ENCODE measurements at places on chromosomes 7 and 10.

DNA sequence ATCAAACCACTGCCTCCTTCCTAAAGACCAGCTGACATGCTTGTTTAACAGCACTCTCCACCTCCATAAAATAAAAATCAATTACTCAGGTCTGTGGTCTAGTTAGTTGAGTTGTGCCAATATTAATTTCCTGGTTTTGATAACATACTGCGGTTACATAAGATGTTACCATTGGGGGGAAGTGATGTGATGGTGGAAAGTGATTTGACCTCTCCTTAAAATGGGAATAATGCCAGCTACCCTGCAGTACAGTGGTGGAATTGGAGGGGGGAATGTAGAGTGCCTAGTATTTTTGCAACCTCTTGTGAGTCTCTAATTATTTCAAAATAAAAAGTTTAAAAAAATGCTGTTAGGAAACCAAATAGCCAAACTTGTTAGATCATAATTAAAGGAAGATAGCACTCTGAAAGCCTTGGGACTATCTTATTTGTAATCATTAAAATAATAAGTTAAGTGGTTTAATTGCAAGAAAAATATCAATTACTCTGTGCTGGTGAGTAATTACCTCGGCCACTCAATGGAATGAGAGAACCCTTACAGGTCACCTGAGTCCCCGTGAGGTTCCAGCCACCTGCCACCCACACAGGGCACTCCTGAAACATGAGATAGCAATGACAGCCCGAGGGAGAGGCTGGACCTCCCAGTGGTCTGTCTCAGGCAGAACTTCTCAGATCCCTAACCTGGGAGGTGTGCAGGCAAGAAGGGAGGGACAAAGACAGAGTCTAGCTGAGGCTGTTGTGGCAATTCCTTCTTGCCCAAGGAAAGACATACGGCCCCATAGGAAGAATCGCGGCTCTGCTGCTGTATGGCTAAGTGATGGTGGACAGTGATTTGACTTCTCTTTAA is 94.1 kb downstream of the SH3PXD2A start:
- no peak for DNase-seq

GRCh38 chr7:151346-152050 is 40.9 kb upstream of the FAM20C start:
- DNase-seq: no peak

DNA sequence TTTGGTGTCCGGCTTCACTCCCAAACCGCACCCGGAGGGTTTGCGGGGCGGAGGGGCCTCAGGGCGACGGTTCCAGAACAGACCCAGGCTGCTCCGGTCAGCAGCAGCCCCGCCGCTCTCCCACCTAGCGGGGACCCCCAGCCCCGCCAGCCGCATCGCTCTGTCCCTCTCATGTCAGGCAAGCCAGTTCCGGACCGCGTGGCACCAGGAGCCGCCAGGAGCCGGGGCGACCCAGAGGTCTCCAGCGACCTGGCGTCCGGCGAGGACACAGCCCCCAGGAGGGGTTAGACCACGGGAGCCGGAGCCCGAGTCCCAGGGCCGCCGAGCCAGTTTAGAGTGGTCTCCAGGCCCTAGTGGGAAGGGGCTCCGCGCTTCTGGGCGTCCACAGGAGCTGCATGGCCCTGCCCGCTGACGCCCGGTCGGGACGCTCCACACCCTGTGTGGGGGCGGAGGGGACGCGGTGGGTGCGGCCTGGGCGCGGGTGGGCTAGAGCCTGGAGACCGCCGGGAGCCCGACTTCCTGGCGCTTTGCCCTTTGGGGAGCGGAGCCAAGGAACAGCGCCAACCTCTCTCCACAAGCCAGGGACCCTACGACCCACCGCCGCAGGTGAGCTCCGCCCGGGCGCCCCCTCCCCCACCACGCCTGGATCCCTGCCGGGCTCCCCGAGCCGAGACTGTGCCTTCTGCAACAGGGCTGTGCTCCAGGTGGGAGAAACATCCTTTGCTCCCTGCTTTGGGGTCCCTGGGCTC is 43.4 kb downstream of the ZNF117 start:
- DNase-seq: no peak

DNA sequence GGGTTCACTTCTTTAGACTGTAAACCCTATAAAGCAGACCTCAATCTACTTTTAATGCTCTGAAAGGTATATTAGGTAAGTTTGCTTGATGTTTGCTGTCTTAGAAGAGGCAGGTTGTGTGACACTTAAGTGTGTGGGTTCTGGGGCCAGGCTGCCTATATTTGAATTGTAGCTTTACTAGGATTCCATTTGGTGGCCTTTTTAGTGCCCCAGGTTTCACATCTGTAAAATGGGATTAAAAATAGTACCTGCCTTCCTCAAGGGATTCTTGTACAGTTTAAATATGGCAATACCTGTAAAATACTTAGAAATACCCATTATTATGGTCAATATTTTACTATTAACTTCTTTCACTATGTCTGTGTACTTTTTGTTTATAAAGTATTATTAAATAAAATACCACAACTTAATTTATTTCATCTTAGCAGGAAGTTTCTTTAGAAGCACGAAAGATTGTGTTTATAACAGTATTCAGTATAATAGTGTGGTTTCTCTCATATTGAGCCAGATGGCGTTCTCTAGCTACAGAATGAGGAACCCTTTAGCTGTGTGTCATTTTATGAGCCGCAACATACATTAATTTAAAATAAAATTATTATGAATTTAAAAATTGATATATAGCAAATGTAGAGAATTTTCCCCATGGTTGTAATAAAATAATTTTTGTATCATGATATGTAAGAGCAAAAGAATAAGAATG is 94.2 kb downstream of the CDK14 start:
- DNase-seq: no peak

- DNase-seq: no peak
These were observed 133.8 kb upstream of the PLXNA4 start for GRCh38 chr7:132709971-132710567.

All from C1 segment of cervical spinal cord (tissue), 14 donors.